Activated CD8-positive, alpha-beta memory T cell treated with anti-CD3 and anti-CD28 coated beads for 4 hours (primary cell): ENCODE measurements at places on chromosomes 3 and 15.

- DNase-seq = no peak
Observed at GRCh38 chr15:31470756-31471155, 144.1 kb downstream of the KLF13 start.

DNA sequence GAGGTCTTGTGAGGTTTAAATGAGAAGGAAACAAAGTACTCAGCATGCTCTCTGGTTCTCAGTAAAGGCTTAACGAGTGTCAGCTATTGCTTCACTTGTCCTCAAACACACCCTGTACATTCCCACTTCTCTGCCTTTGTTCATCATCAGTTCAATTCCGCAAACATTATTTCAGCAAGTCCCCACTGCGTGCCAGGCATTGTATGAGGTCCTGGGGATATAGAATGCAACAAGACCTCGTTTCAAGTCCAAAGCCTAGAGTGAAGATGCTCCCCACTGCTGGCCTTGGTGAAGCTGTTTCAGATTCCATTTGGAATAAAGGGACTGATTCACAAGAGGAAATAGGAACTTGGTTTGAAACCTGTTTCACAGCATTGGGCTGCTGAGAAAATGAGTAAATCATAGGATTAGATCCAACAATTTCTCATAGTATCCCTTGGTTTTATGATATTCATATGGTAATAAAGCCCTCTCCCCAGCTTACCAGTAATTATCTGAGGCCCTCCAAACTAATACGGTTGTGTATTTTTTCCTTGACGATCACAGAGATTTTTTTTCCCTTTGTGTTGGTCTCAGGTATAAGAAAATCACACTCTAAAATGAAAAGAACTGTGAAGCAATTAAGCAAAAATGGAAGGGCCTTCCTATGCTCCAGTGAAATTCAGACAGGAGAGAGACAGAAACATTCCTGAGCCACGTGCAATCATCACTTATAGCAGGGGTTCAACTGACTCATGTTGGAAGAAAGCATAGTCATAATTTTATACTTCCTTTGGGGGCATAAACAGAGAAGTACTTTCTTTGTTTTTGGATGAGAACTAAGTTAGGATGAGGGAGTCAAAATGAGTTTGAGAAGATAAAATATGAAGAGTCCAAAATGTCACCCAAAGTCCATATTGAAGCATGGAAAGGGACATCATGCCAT, 258.6 kb downstream of the RORA start:
- no peak for DNase-seq

GRCh38 chr3:149511040-149511626, 36.6 kb downstream of the TM4SF4 start:
- no peak for DNase-seq

DNA sequence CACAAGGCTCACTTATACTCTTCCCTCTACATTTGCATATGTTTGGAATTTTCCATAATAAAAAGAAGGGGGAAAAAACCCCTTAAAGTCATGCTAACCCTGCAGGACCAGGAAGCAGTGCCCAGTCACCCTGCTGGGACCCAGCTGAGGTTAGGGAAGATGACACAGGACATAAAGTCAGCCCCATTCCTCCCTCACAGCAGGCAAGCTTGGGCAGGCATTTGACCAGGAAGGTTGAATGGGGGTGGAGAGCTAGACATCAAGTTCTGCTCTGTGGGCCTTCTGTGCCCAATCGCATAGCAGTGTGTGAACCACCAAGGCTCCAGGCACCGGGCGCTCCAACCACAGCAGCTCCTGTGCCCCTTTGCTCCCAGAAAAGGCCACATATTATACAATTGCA, 7.1 kb upstream of the HDAC11 start:
- DNase-seq = no peak
